Osteocyte (in vitro differentiated cells): ENCODE measurements at places on chromosomes 13 and 19. TPM values are rescaled to one million over a fixed set of nuclear protein-coding genes. Genes with fewer than 3 reads are reported as not detected.
A peak's percentile ranks its signal among the peaks of the same experiment; 100 is the strongest.

The LILRB3 gene
- total RNA-seq = not detected in 2 replicates

The SLC1A6 gene
- not detected in 2 replicates for total RNA-seq

DNA sequence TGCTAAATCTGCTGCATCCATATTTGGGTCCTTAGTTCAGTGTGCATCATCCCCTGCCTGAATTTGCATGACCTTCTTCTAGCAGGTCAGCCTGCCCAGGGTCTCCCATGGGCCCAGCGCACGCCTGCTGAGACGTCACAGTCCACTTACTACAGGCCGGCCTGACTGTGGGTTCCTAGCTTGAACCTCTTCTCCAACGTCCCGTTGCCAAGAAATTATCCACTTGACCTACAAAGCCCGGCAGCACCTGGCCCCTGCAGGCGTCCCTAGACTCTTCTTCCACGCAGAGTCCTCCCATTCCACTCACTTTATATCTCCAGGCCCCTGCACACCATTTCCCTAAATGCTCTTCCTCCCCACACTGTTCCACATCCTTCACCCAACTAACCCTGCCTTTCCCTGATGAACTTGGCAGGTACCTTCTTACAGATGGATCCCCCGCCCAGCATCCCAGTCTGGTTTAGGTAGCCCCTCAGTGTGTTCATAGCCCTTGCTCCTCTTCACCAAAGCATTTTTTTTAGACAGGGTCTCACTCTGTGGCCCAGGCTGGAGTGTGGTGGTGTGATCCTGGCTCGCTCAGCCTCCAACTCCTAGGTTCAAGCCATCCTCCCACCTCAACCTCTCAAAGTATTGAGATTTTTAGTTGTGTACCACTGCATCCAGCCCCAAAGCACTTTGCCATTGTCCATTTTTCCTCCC, 155.0 kb upstream of the SOX1 start:
- H3K36me3 ChIP-seq = no peaks in the 10 kb centered on the region
- no peaks in the 10 kb centered on the region for H3K4me1 ChIP-seq
- no peak overlapping the region for H3K27ac ChIP-seq

DNA sequence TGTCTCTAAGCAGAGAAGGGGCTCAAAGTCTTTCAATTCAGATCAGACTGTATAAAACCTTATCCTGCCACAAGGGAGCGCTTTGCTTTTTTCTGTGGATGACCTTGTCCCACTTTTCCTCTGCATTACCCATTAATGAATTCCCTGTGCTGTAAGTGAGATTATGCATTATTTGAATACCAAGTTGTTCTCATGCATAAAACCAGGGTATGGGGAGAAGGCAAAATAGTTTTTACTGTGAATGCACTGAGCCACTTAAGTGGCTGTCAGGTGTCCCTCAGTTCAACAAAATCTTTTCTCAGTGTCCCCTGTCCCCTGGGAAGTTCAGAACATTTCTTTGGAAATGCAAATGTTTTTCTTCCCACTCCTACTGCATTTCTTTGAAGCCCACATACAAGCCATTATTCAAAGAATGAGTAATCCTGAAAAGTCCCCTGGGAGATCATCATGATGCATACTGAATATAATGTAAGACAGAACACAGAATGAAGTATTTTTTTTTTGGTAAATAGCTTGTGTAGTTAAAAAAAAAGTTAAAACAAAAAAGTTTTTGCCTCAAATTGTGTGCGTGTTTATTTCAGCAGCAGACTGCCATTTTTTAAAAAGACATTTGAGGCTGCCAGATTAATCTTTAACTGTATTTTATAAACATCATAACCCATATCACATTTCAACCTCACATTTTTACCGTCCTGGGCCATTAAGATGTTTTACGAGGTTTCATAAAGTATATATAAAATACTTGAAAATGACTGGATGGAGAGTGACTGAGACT, 506.7 kb upstream of the PCDH9 start:
- no peaks in the 10 kb centered on the region for H3K36me3 ChIP-seq
- H3K27ac ChIP-seq = peak overlapping the region; percentile 76
- peaks cover 12% of the 10 kb centered on the region for H3K4me1 ChIP-seq
- peak overlapping the region; percentile 17 for H3K4me3 ChIP-seq
- DNase-seq = no peak
- H3K27me3 ChIP-seq = no peaks in the 10 kb centered on the region

GRCh38 chr19:30663611-30664174, 291.5 kb downstream of the ZNF536 start:
- peaks cover 7% of the 10 kb centered on the region for H3K27me3 ChIP-seq
- no peak for DNase-seq
- no peak overlapping the region for H3K27ac ChIP-seq

The ZNF560 gene
- not detected in 2 replicates for total RNA-seq

The IFI30 gene
- not detected in 2 replicates for total RNA-seq

The NCAN gene
- not detected in 2 replicates for total RNA-seq

The ZIC2 gene
- 177 and 196 TPM in 2 replicates for total RNA-seq

The CEACAM3 gene
- not detected in 2 replicates for total RNA-seq

DNA sequence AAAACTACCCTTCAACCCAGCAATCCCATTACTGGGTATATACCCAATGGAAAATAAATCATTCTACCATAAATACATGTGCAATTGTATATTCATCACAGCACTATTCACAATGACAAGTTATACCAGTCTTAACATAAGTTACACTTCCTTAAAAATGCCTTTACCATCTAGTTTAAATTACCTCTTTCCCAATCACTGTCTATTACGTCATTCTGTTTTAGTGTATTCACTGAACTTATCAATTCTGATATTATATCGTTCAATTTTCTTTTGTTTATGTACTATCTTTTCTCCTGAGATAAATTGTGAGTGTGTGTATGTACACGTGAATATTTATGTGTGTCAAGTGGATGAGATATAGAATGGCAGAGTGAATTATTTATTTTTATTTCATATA, 1416.8 kb downstream of the OLFM4 start:
- no peak overlapping the region for H3K4me3 ChIP-seq
- no peak for DNase-seq
- H3K4me1 ChIP-seq = no peaks in the 10 kb centered on the region
- no peaks in the 10 kb centered on the region for H3K36me3 ChIP-seq

The ZNF492 gene
- total RNA-seq = not detected in 2 replicates

DNA sequence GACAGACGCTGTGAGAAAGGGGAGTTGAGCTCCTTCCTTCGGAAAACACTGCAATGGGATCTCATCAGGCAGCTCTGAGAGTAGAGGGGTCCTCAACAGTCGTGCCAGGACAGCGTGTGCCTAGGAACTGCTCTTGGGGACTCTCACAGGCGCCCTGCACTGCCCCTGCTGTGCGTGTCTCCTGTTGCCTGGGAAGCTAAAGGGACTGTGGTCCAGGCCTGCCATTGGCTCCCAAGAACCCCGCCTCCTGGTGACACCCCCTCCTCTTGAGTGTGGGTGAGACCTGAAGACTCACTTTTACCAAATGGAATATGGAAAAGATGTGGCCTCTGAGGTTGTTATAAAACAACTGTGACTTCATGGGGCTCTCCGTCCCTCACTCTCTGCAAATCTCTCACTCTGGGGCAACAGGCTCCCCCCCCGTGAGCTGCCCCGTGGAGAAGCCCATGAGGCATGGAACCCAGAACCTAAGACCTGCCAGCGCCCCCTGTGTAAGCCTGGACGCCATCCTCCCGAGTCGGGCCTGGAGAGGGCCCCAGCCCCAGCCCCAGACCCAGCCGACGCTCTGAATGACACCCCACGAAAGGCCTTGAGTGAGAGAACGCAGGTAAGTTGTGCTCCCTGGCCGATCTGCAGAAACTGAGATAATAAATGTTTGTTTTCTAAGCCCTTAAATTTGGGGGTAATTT, 302.7 kb downstream of the FGF9 start:
- H3K27me3 ChIP-seq = no peaks in the 10 kb centered on the region
- H3K4me3 ChIP-seq = no peak overlapping the region
- H3K27ac ChIP-seq = no peak overlapping the region
- H3K36me3 ChIP-seq = no peaks in the 10 kb centered on the region
- no peak for DNase-seq

The RASIP1 gene
- total RNA-seq = 0.43 and 0.57 TPM in 2 replicates

GRCh38 chr19:13262450-13262849, 112.2 kb downstream of the IER2 start:
- H3K4me1 ChIP-seq = peaks cover 8% of the 10 kb centered on the region
- H3K36me3 ChIP-seq = peaks cover under 1% of the 10 kb centered on the region
- H3K27ac ChIP-seq = no peak overlapping the region
- peaks cover 27% of the 10 kb centered on the region for H3K27me3 ChIP-seq
- H3K4me3 ChIP-seq = no peak overlapping the region
- no peak for DNase-seq

DNA sequence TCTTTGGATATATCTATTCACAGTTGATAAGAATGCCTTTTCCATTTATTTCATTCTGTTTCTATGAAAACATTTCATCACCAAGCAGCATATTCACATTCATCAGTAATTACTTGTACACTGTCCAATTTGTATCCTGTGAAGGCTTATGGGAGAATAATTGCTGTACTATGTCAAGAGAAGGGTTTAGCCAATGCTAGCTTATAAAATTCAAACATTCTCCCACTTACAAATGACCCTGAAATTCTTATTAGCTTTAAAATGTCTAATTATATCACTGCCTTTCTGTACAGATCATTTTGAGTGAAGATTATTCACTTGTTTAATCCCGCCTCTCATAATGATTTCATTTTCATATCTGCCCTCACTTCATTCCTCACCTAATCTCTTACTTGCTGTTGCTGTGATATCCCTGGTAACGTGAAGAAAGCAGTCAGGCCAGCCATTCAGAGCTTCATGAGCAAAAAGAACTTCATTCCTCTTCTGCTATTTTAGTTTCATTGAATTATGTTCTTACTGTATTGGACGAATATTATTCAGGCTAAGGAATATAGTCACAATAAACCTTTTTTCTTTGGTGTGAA, 778.7 kb downstream of the OLFM4 start:
- no peaks in the 10 kb centered on the region for H3K4me1 ChIP-seq
- no peaks in the 10 kb centered on the region for H3K27me3 ChIP-seq
- no peak overlapping the region for H3K27ac ChIP-seq
- H3K36me3 ChIP-seq = no peaks in the 10 kb centered on the region
- DNase-seq = no peak
- H3K4me3 ChIP-seq = no peak overlapping the region

DNA sequence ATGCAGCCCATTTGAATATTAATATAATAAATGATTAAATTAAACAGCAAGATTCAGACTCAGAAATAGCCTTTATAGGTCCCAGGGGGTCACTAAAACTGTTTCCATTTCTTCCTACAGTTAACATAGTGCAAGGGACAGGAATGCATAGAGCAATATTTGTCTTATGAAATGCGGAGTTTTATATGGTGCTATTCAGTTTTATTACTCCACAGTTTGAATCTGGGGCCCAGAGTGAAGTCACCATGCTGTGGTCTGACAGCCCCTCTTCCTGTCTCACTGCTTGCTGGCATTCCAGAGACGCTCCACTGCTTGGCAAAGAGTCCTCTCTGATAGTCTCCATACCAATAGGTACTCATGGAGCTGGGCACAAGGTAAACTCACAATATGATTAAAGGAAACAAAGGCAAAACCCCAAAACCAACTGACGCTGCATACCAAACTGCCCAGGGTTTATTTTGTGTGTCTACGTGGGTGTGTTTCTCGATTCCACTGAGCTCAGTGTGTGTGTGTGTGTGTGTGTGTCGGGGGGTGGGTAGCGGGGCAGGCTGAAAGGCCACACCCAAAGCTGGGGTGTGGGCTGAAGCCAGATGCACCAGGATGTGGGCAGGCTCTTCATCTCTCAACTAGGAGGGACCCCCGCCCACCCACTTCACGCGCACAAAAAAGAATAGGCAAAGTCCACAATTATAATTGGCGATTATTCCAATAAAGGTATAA, 277.9 kb downstream of the TSHZ3 start:
- no peaks in the 10 kb centered on the region for H3K27me3 ChIP-seq
- DNase-seq = no peak
- H3K4me3 ChIP-seq = no peak overlapping the region
- no peaks in the 10 kb centered on the region for H3K36me3 ChIP-seq

DNA sequence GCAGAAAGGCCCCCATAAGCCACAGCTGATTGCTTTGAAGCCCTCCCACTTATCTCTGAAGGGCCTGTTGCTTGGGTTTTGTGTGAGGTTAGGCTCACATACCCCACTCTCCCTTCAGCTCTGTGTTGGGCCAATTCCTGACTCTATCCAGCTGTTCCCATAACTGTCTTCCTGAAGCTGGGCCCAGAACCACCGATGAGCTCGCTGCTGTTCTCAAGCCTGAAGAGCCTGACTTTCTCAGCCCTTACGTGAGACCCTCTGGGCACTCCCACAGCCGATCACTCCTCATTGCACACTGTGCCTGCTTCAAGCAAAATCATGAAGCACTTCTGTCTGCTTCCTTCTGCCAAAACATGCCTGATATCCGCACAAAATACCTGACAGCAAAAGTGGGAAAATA, 124.1 kb downstream of the CRYL1 start:
- peak; percentile 54 for DNase-seq
- H3K36me3 ChIP-seq = no peaks in the 10 kb centered on the region
- peaks cover 2% of the 10 kb centered on the region for H3K27me3 ChIP-seq
- no peak overlapping the region for H3K4me3 ChIP-seq
- no peaks in the 10 kb centered on the region for H3K4me1 ChIP-seq
- no peak overlapping the region for H3K27ac ChIP-seq

DNA sequence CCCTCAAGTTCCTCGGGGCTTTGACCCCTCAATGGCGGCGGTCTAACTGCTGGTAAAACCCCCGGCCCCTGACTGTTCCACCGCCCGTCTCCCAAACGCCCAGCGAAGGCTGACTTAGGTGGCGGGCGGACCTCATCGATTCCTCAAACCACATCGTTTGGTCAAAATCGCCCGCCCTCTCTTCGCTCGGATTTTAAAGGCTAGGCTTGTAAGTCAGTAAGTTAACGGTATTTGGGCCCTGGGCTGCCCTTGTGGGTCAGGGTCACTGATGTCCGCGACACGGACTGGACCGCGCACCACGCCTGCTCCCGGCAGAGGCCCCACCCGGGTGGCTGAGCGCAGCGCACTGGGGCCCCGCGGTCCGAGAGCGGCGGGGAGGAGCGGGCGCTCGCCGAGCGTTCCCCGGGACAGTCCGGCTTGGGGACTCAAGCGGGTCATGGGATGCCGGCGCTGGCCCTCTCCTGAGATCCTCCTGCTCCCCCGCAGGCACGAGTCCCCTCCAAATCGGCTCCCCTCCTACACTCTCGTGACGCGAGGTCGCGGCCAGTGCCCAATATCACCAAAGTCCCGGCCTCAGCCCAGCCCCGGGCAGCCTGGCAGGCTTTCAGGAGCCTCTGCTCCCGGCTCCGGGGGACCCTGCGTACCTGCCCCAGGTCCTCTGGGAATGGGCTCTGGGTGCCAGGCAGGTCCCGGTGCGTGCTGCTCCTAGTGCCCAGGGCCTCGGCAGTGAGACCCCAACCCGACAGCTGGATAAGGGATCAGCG, 1.0 kb downstream of the FLT1 start:
- peaks cover 28% of the 10 kb centered on the region for H3K27me3 ChIP-seq
- H3K4me1 ChIP-seq = peaks cover 25% of the 10 kb centered on the region
- H3K4me3 ChIP-seq = peak overlapping the region; percentile 73
- H3K27ac ChIP-seq = no peak overlapping the region
- H3K36me3 ChIP-seq = no peaks in the 10 kb centered on the region

- H3K4me3 ChIP-seq = no peak overlapping the region
- H3K27me3 ChIP-seq = no peaks in the 10 kb centered on the region
- peaks cover 3% of the 10 kb centered on the region for H3K4me1 ChIP-seq
- H3K27ac ChIP-seq = no peak overlapping the region
- H3K36me3 ChIP-seq = no peaks in the 10 kb centered on the region
These were observed 63.7 kb upstream of the IPO5 start for GRCh38 chr13:97889803-97890202.

The SIGLEC10 gene
- total RNA-seq = not detected in 2 replicates

The LGALS4 gene
- 0.31 TPM in 1 of 2 replicates, not detected in the other for total RNA-seq
